ENCODE measurements at places on chromosomes 4 and X. TPM values are rescaled to one million over a fixed set of nuclear protein-coding genes. Genes with fewer than 3 reads are reported as not detected.

Gene ODAPH
- total RNA-seq: 0.48 TPM

Gene FRG2
- total RNA-seq: not detected

Gene IL1RAPL1
- 3.9 TPM for total RNA-seq

Gene GLRB
- total RNA-seq: 7.2 TPM

Gene RASSF6
- 6.0 TPM for total RNA-seq

Gene ATOH1
- 0.37 TPM for total RNA-seq

Gene NLGN4X
- total RNA-seq: 4.5 TPM

Gene PAGE2
- total RNA-seq: not detected

Gene BRS3
- total RNA-seq: not detected

Gene ATP2B3
- total RNA-seq: not detected

Gene KCND1
- 0.64 TPM for total RNA-seq

Gene CXCL8
- 32.5 TPM for total RNA-seq

Gene DCHS2
- total RNA-seq: 0.32 TPM

Gene CYBB
- total RNA-seq: 2.5 TPM

Gene LONRF3
- total RNA-seq: 5.8 TPM

Gene CT45A3
- total RNA-seq: not detected

Gene ZNF157
- 0.08 TPM for total RNA-seq

Gene RBM46
- total RNA-seq: not detected

Gene PDE5A
- total RNA-seq: 33.2 TPM

Gene MAGEB10
- total RNA-seq: not detected

Gene CLDN2
- 3.9 TPM for total RNA-seq

Gene MTM1
- 15.4 TPM for total RNA-seq

Gene TLR3
- total RNA-seq: 1.8 TPM

Gene CNGA2
- total RNA-seq: not detected

Gene GPR101
- not detected for total RNA-seq

Gene TACR3
- total RNA-seq: 0.27 TPM

Gene FAT1
- total RNA-seq: 156 TPM

Gene PCDH18
- 70.9 TPM for total RNA-seq

Gene USP17L24
- total RNA-seq: not detected

Gene DRD5
- not detected for total RNA-seq

Gene TMSB15B
- total RNA-seq: 6.8 TPM

Gene SHOX
- 0.08 TPM for total RNA-seq

Gene TCP11X1
- total RNA-seq: not detected

Gene C4orf51
- not detected for total RNA-seq

Gene HSFX4
- not detected for total RNA-seq

Gene ZCCHC18
- total RNA-seq: 0.56 TPM
